Kidney epithelial cell (primary cell): ENCODE measurements at places on chromosomes 16 and 17.

DNA sequence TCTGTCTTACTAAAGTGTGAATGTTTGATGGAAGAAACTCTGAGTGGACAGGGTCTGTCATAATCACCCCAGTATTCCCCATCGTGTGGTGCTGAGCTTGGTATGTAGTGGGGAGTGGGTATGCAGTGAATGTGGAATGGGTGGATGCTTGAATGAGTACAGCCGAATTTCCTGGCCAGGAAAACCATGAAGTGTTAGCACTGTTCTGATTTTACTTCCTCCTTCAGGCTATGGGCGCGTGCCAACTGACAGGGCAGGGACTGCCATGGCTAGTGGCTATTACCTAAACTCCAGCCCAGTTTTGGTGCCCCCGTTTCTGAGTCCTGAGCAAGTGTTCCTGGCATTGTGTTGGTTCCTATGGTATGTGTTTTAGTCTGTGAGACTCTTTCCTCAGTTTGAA lies 48.6 kb downstream of the PRKCA start:
- DNase-seq = no peak

DNA sequence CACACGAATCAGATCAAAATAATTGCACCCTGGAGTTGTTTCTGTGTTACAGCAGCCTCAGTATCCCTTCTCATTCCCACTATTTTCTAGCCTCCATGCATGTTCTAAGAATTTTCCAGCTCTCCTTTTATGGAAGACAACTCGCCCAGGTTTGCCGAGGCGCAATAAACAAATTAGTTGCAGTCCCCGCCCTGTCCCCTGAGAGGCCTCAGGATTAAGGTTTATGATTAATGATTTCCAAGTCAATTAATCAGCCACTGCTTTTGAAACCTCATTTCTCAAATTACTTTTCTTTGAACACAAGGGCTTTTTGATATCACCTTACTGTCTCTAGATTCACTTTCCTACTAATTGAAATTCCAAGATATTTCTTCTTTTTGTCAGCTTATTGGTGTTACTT lies 138.3 kb upstream of the HSBP1 start:
- no peak for DNase-seq

DNA sequence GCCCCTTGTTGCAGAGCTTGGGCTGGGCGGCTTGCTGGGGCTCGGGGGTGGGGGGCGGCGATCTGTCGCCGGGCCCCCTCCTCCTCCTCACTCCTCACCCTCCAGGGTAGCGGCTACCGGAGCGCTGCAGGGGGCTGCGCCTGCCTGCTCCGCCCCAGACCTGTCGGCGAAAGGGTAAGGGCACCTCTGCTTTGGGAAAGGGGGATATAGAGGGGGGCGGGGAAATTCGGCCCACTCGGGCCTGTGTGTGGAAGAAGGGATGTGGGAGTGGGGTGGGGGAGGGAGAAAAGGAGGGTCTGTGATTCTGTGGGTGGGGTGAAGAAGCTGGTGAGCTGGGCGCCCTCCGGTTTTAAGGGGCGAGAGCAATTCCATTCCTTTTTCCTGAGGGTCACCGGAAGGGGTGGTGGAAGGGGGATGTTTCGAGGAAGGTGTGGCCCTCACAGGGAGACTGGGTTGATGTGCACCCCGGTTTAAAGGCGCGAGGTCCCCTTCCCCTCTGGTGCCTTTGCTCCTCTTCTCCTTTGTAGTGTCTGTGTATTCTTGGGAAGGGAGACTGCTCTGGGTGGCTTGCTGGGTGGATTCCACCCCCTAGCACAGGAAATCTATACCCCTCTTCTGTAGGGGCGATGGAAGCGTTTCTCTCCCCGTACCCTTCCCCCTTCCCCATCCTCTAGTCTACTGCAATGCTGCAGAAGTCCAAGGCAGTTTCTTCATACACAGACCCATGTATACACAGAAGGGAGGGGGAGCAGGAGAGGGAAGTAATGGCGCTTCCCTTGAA lies 878 bp downstream of the TAOK1 start:
- DNase-seq = no peak

DNA sequence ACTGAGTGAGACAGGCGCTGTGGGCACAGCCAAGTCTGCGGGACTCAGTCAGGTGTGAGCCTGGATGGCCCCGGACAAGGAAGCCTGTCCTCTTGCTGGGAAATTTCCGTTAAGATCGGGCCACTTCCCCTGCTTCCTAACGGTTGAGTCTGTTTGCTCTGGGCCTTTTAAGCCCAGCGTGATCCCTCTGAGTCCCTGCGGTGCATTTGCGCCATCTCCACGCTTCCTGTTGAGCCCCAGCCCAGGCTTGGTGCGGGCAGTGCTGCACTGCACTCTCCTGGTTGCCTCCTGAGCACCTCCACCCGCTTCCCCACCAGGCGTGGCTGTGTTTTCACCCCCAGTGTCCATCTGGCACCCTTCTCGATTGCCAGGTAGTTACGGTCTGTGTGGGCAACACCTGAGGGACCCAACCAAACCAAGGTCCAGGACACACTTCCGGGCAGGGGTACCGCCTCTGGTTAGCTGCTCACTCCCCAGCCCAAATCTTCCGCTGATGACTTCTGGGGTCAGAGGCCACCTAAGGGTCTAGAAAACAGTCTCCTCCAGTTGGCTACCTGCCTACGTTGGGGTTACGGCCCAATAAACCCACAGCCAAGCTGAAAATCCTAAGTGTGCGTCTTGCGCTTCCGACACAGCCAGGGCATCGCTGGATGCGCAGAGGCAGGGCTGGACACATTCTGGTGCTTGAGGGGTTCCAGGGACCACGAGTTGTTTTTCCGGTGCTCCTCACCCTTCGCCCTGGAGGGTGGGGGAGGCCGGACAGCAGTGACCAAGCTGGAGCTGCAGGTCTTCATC lies 1.4 kb upstream of the SLC25A10 start:
- DNase-seq = no peak

DNA sequence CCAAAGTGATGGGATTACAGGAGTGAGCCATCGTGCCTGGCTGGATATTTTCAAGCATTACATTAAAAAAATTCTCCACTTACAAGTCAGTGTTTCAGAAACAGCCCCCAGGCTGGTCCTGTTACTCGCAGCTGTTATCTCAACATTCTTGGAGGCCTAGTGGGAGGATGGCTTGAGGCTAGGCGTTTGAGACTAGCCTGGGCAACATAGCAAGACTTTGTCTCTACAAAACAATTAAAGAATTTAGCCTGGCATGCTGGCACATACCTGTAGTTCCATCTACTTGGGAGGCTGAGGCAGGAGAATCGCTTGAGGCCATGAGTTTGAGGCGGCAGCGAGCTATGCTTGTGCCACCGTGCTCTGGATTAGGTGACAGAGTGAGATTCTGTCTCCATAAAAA lies 26.5 kb upstream of the SPNS3 start:
- no peak for DNase-seq

- no peak for DNase-seq
These were observed 54.9 kb downstream of the LDHD start for GRCh38 chr16:75061669-75062068.

- DNase-seq = no peak
These were observed 3.0 kb downstream of the TBKBP1 start for GRCh38 chr17:47696717-47697642.

GRCh38 chr17:50508573-50509460 lies 578 bp downstream of the MYCBPAP start:
- no peak for DNase-seq

- DNase-seq = no peak
These were observed 13.7 kb upstream of the GUCY2D start for GRCh38 chr17:7988750-7989178.

DNA sequence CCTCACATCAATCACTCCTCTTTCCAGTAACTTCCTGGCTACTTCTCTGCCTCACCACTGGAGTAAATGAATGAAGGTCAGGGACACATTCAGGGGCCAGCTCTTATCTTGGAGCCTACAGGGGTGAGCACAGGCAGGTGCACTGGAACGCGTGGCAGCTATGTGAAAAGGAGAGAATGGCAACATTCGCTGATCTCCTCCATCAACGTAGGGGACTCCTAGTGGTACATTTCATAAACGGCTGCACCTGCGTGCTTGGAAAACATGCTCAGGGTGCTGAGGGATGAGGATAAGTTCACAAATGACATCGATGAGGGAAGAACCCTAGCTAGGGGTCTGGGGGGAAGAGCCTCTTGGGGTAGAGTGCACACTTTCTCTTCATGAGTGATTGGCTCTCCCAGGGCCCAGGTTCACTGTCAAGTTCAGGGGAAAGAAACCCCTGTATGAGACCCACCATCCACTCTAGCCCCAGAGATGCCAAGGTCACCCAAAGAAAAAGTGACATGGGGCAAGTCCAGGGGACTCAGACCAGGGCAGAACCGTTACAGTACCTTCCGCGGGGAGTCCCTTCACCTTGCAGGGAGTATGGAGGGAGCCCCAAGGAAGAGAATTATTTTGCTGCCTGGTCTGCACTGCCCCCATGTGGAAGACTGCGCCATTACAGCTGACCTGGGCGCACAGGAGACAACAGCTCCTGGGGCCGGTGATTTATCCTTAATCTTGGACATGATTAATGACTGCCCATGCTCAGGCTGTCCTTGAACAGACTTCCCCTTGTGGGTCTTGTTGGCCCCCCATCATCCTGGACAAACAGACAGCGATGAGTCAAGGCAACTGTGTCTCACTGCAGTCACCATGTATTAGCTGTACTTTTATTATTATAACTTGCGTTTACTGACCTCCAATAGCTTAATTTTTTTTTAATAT lies 30.1 kb downstream of the VAC14 start:
- DNase-seq = no peak

GRCh38 chr17:64707050-64707591 lies 45.0 kb upstream of the SMURF2 start:
- DNase-seq = peak; percentile 99

- DNase-seq = no peak
These were observed 37.7 kb downstream of the PLCG2 start for GRCh38 chr16:81816793-81817210.

DNA sequence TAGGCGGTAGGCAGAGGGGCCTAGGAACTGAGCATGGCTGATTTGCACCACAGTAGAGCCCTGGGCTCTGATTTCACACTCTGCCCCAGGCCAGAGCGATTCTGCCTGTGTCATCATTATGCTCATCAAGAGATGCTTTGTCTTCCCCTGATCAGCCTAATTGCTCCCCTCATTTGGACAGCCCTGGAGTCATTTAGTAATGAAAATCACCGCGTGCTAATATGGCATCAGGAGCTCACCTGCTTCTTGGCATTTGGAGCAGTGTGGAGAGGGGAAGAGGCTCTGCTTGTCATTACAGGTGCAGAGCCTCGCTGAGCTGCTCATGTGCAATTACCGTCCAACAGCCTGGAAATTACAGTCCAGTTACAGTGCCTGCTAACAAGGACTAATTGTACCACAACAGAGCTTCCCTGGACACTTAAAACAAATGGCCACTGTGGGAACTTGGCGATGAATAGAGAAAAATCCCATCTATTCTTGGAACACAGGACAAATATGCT lies 157.1 kb upstream of the WSCD1 start:
- no peak for DNase-seq

DNA sequence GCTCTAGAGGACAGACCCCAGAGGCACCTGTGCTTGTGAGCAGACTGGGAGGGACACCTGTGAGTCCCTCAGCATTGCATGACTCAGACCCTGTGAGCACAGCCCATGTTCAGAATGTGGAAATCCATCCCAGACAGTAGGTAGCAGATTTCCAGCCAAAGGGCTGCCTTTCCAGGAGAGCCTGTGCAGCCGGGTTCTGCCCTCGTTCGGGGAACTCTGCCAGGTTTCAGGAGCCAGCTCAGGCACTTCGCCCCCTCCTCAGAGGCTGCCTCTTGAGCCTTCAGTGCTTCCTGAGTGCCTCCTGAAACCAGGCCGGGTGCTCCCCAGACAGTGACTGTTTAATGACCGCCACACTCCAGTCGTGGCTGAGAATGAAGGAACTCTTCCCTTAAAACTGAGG lies 23.3 kb upstream of the SDR42E2 start:
- no peak for DNase-seq

- DNase-seq = no peak
These were observed 23.5 kb downstream of the LIG3 start for GRCh38 chr17:35003778-35004177.

DNA sequence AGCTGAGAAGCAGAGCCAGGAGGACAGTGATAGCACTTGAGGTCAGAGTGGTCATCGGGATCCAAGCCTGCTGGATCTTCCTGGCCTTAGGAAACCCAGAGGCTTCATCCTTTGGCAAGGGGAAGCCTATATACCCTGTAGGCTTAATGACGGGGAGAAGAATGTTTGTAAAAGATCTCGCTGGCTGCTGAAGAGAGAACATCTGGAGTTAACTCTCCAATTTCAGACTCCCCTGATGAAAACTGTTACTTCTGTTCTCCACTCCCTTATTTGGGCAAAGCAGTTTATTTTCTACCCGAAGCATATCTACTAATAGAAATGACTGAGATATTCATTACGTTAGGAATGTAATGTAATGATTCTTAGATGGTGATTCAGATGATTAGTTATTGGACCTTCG lies 487.0 kb downstream of the CDH13 start:
- no peak for DNase-seq

DNA sequence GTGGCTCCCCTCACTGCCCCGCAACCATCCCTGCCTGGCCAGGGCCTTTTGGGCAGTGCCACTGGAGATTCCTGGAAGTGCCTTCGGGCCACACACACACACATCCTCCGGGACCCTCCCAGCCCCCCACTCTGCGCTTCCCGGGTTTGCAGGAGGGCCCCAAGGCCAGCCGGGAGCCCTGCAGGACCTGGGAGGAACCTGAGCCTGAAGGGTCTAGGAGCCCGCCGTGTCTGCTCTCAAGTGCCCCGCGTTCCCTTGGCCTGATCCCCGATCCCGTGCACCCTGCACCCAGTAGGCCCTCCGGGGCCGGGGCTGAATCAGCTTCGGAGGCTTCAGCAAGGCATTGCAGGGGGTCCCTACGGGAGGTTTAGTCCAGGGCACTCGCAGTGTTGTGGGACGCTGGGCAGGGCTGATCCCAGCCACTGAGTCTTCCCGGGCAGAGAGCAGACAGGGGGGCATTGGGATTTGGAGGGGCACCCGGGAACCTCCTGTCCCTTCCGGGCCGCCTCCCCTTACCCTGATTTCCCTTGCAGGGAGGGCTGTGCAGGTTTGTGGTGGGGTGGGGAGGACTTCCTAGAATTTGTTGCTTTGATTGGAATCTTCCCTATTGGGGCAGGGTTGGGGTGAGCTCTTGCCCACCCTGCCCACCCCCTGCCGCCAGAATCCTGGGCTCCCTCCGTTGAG lies 36.9 kb downstream of the TMEM235 start:
- no peak for DNase-seq

DNA sequence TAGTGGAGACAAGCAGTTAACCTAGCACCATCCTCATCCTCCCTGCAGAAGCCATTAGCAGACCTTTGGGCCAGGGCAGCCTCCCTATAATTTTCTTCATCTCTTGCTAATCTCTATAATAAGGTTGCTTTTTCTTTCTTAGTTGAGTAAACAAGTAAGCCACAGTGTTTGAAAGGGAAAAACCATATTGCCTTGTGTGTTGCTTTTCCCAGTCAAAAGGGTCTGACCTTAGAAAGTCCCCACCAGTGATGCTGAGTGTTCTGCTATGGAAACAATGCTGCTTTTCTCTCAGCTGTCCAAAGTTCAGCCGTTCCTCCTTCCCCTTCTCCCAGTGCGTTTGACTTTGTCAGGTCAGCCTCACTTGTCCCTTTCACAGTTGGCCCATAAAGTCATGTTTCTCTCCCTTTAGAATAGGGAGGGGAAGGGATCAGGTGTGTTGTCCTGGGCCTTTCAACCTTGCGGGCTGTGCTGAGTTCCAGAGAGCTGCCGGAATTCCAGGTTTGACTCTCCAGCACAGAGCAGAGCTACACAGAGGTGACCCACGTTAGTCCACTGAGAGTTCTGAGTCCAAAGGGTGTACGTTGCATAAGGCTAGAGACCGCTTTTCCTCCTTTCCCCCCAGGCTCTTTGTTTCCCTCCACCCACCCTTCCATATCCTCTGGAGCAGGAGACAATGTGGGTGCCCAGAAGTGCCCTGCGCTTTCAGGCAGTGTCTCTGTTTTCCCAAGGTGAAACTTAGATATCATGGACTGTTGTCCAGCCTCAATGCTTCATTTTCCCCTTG lies 15.9 kb upstream of the CLEC18C start:
- DNase-seq = no peak

GRCh38 chr16:23333034-23333579 lies 31.0 kb downstream of the SCNN1B start:
- no peak for DNase-seq
